ENCODE measurements at places on chromosomes 1 and 21.

- DNase-seq: peak; percentile 58
Observed at GRCh38 chr1:169890761-169891538, 2.7 kb downstream of the SCYL3 start.

DNA sequence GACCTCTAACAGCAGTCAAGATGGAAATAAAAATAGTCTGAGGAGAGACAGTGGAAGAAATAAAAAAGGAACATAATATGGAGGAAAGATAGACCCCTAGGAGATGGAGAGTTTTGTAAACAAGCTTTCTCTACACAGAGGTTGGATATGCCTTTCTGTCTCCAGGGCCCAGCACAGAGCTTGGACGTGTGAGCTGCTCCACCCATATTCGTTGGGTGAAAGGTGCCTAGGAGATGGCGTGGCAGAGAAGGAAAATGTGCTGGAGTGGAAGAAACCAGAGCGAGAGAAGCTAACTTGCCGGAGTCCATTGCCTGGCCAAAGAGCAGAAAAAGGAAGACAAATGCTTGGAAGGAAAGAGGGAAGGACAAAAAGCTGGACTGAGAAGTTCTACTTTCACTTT, 78.3 kb upstream of the LMO4 start:
- no peak for DNase-seq

GRCh38 chr1:203181586-203182386, 4.7 kb downstream of the CHI3L1 start:
- peak; percentile 1 for DNase-seq

DNA sequence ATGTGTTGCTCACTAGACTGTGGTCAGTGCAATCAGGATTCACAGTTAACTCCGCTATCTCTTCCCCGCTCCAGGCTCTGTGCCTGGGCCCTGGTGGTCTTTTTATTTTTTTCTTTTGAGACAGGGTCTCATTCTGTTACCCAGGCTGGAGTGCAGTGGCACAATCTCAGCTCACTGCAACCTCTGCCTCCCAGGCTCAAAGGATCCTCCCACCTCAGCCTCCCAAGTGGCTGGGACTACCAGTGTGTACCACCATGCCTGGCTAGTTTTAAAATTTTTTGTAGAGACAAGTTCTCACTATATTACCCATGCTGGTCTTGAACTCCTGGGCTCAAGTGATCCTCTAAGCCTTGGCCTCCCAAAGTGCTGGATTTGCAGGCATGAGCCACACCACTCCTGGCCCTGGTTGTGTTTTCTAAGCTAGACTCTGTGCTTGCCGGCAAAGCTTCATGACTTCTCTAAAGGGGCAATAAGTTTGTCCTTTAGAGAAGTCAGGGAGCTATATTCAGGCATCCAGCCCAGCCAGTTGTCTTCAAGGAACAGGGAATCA, 1.4 kb downstream of the RCSD1 start:
- no peak for DNase-seq

DNA sequence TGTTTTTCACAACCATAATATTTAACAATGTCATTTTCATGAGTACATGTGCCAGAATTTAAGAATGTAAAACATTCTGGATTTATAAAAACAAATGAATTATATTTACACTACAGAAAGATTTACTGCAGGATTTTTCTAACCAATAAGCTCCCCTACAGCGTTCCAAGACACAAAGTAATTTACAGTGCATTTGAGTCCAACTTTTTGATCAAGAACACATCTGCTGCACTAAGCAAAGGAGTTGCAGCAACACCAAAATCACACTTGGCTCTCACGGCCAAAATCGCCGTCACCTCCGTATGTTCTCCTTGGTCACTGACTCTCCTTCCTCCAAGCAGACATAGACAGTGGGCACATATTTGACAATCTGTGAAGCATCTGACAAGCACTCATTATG, 7.7 kb downstream of the VPS26C start:
- no peak for DNase-seq

GRCh38 chr1:213394837-213395236, 343.8 kb downstream of the RPS6KC1 start:
- no peak for DNase-seq

GRCh38 chr1:32447469-32448185, 17.2 kb upstream of the ZBTB8B start:
- no peak for DNase-seq

- no peak for DNase-seq
Observed at GRCh38 chr1:30657131-30658013, 66.0 kb downstream of the MATN1 start.

GRCh38 chr1:221331273-221332183, 410.4 kb downstream of the DUSP10 start:
- DNase-seq: no peak

DNA sequence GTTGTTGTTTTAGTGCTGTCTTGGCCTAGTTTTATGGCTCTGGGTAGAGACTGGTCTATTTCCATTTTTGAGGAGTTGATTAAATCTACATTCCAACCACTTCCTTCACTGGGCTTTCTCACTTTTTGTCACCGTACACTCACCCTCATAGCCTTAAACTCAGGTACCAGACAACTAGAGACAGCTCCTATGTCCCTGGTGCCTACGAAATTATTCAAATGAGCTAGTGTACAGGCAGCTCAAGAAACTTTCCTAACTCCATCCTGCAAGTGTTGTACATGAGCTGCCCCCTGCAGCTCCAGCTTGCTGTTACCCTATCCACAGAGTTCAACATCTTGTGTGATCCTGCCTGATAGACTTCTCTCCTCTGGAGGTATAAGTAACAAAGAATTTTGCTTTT, 704.8 kb upstream of the RGS18 start:
- no peak for DNase-seq

GRCh38 chr21:33640697-33641351, 717 bp downstream of the CRYZL1 start:
- DNase-seq: peak; percentile 27

GRCh38 chr1:211333906-211334305, 7.3 kb downstream of the TRAF5 start:
- DNase-seq: no peak
